Right hindlimb (tissue), 1 donor: ENCODE measurements at places on chromosomes 5 and 9.
A peak's percentile ranks its signal among the peaks of the same experiment; 100 is the strongest.

DNA sequence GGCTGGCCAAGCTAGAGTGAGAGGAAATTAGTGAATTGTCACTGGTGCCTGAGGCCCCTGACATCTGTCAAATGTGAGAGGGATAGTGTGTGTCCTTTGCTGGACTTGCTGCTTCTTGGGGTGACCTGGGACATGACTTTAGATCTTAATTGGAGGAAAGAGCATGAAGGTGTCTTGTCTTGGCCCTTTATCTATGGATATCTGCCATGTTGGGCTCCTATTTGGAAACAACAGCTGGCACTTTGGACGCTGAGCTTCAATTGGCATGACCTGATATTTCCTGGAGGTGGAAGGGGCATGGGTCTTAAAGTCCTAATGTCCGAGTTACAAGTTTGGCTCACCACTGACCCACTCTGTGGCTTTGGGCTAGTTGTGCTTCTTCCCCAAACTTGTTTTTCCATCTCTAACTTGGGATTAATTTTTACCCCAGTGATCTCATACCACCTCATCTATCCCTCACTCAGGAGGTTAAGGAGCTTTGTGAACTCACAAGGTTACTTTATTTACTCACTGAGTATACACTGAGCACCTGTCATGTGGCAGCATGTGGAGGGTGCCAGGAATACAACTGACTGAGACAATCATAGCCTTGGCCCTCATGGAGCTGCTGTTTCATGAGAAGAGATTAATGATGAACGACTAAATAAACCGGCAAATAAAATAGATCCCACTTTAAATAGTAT lies 30.1 kb upstream of the CXCL14 start:
- DNase-seq, result no peak

DNA sequence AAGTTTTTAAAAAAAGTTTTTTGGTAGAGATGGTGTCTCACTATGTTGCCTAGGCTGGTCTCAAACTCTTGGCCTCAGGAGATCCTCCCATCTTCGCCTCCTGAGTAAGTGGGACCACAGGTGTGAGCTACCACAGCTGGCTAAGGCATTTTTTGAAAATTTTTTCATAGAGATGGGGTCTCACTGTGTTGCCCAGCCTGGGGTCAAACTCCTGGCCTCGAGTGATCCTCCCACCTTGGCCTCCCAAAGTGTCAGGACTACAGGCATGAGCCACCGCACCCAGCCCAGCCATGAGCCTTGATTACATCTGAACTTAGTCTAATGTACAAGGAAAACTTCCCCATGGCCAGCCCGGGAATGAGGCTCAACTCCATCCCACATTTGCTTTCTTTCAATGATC lies 77.5 kb upstream of the PCA3 start:
- no peak for DNase-seq

DNA sequence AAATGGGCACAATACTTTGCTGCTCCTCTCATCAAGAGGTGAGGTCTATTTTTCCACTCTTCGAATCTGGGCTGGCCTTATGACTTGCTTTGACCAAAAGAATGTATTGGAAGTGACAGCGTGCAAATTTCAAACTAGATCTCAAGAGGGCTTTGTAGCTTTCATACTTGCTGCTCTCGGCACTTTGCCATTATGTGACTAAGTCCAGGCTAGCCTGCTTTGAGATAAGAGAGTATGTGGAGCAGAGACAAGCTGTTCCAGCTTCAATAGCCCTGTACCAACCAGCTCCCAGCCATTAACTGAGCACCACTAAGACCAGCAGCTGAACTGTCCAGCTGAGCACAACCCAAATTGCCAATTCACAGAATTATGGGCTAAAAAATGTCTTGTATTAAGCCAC lies 124.6 kb downstream of the ACER2 start:
- no peak for DNase-seq

DNA sequence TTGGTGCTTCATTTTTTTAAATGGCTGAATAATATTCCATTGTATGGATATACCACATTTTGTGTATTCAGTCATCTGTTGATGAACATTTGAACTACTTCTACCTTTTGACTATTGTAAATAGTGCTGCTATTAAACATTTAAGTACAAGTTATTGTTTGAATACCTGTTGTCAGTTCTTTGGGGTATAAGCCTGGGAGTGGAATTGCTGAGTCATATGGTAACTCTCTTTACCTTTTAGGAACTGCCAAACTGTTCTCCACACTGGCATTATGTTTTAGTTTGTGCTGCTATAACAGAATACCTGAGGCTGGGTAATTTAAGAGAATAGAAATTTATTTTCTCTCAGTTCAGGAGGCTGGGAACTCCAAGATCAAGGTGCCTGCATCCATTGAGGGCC lies 15.7 kb upstream of the PDE8B start:
- DNase-seq, result no peak

DNA sequence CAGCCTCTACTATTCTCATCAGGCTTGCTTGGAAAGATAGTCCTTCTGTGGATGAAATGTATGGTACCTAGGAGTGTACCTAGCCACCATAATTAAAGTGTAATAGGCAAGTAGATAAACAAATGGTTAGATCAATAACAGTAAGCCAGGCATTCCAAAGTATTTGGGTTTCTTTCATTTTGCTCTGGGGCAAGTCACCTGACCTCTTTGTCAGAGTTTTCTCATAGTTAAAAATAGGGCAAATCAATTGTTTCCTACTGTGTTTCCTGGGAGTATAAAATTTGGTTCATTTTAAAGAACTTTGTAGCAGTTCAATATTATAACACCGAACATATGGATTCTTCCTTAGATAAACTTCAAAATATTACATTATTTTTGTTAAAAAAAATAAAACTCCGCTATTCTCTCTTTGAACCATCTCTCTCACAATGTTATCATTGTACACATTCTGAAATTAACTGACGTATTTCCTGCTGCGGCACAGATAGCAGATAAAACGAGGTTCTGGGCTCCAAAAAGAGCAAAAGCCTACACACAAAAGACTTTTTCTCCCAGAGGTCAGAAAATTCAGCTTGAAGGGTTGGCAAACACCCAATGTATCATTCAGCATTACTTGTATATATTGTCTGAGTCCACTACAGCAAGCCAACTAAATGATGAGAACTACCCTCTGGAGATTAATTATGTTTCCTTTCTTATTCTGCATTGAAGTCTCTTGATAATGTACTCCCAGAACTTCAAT lies 267.9 kb downstream of the COX7C start:
- DNase-seq, result no peak

DNA sequence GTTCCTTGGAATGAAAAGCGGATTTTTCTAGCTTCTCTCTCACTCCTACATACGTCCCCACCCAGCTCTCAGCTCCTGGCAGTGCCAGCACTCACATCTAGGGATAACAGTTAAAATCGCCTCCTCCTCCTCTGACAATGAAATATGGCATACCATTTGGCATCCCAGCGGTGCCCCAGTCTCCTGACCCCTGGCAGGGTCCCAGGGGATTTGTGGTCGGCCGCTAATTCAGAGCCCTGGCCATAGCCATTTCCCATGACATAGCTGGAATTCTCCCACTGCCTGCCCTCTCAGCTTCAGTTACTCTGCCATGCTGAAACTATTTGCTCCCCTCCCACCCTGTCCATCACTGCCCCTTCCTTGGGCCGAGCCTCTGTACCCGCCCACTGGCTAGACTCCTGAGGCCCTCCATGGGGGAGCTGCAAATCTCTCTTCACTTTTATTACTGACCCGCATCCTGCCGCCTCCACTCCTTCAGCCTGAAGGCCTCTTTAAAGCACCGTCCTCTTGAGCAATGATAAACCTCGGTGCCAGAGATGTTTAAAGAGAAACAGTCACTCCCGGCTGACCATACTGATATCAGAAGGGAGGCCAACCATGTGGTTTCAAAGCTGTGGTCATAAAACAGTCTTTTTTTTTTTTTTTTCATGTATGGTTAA lies 139.8 kb downstream of the SLIT3 start:
- DNase-seq, result peak; percentile 76

DNA sequence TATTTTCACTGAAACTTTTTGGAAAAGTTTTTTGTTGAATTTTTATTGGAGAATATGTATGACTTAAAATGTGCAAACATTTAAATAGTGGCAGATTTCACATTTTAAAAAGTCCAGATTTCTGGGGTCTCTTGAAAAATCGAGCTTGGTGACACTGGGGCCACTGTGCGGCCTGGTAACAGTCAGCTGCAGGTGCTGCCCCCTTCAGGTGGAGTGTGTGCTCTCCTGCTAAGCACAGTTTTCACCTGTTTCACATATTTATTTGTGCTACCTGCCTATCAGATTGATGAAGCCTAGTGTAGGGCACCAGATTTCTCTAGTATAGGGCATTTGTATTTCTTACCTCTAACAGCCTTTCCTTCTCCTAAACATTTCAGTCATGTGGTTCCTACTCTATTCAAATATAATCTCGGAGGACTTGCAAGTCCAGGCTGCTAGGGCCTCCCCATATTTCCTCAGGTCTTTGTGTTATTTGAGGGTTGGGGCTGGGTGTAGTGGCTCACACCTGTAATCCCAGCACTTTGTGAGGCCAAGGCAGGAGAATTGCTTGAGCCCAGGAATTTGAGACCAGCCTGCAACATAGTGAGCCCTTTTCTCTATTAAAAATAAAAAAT lies 95.8 kb upstream of the KLF9 start:
- DNase-seq, result no peak

DNA sequence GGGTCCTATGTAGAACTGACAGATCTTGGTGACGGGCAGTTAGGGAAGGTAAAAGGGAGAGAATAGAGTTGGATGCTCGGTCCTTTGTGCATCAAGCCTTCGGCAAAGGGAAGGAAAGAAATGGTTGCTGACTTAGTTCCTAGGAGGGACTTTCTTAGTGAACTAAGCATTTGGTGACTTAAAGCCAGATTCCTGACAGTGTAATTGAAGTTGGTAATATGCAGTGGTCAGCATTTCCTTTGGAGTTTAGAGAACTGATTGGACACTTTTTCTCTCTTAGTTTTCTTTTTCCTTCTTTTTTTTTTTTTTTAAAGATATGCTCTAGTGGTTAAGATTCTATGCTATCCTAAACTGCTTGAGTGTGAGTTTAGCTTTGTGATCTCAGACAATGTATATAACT lies 2.3 kb downstream of the CLTA start:
- DNase-seq, result no peak

DNA sequence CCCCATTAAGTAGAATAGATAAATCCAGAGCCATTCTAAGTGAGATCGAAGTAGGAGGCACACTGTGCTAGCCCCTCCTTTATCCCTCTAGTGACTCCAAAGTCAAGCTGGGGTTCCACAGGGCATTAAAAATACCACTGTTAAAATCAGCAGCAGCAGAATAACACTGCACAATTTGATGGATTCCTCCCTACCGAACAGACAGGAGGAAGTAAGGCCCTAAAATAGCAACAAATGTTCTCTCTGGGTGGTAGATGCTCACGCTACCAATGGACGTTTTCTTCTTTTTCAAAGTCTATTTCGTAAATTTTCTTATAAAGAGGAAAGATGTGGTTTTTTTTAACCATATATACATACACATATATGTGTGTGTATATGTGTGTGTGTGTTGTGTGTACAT lies 54.4 kb downstream of the FBXW11 start:
- DNase-seq, result no peak

GRCh38 chr9:91407580-91408318 lies 15.9 kb downstream of the NFIL3 start:
- DNase-seq, result no peak

DNA sequence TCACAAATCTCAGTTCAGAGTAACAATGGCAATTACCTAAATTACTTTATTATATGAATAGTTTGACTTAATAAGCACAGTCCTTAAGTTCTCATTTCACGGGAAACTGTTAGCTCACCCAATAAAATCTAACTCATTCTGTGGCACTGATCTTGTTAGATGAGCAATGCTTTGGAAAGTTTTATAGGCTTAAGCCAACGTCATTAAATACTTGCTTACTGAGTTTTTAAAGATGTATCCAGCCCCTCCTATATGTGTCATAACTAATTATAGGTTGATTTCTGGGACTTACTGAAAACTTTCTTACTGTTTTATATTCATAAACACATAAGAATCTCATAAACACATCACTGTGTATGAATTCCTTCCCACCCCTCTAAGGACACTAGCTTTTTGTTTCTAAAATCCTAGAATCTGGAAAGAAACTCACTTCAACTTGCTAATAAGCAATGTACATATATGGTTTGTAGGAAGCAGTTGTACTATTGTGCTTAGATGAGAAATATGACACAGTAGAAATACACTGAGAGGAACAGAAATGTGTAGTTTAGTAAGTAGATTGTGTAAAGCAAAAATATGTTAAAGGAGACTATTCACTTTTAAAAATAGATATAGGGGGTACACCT lies 14.1 kb upstream of the MARCOL start:
- DNase-seq, result no peak

DNA sequence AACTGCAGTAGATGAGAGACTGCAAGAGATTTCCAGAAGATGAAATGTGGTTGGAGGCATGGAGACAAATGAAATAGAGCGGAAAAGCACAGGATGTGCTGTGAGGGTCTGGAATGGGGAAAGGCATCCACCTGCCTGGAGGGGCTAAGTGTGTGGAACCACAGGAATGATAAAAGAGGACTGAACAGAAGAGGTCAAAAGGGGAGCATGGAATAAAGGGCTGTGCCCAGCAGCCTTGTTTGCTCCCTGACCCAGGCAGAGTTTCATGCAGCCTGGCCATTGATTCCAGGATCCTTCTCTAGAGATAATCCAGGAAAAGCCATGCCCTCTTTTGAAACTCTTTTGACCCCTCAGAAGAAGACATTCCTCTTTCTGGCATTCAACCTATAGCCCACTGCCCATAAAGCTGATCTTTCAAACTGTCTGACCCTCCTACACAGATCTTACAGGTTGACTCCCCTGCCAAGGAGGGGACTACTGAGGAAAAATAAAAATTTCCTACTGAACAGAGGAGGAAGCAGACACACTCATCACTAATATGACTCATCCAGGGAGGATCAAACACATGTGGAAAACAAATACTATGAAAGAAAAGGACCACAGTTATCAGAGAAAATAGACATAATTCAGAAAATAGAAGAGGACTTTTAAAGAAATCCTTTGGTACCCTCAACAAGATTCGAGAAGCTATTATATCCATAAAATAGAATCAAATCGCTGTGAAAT lies 273.5 kb upstream of the PCSK5 start:
- DNase-seq, result no peak

GRCh38 chr5:44875661-44876605 lies 67.2 kb downstream of the MRPS30 start:
- no peak for DNase-seq

DNA sequence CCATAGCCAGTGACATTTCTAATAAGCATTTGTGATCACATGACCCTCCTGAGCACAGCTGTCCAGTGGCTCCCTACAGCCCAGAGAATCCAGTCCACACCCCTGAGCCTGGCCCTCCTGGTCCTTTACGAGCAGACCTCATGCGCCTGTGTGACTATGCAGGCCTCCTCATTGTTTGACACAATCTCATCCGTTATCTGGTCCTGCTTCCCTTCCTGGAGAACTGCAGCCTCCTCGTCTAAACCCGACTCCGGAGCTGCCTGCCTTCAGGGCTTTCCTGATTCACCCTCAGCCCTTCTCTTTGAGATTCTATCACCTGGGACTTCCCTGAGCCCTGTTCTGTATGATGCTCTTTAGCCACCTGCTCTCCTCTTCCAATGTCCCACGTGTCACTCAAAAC lies 79.7 kb downstream of the GPR21 start:
- DNase-seq, result no peak

GRCh38 chr5:15786884-15787283 lies 286.9 kb downstream of the FBXL7 start:
- DNase-seq, result peak; percentile 33

GRCh38 chr5:95177456-95177855 lies 107.4 kb downstream of the MCTP1 start:
- no peak for DNase-seq
